HFF-Myc (cell line): ENCODE measurements at places on chromosomes 1 and 21.

DNA sequence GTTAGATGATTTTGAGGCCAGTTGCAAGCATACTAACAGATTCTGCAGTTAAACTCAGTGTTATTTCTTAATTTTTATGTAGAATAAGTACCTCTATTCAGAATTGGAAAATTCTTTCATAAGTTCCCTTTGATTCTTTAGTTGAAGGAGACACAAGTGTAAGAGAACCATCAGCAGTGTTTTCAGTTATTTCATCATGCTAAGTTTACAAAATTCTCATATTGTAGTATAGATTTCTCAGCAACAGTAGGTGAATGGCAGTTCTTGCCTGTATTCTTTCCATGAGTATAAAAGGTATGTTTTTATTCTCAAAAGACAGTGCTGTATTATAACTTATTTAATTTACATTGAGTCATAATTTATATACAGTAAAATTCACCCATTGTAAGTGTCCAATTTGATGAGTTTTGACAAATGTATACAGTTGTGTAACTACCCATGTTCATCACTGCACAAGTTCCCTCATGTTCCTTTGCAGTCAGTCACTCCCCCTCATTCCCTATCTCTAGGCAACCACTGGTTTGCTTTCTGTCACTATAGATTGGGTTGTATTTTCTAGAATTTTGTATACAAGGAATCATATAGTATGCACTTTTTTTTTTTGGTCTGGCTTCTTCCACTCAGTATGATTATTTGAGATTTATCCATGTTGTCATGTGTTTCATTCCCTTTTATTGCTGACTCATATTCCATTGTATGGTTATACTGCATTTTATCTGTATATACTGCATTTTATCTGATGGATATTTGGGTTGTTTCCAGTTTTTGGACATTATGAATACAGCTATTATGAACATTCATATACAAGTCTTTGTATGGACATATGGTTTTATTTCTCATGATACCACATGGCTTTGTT, 3.9 kb downstream of the RPS6KC1 start:
- no peak for DNase-seq

- no peak for DNase-seq
These were observed 223.8 kb downstream of the KCNH1 start for GRCh38 chr1:210910020-210910575.

DNA sequence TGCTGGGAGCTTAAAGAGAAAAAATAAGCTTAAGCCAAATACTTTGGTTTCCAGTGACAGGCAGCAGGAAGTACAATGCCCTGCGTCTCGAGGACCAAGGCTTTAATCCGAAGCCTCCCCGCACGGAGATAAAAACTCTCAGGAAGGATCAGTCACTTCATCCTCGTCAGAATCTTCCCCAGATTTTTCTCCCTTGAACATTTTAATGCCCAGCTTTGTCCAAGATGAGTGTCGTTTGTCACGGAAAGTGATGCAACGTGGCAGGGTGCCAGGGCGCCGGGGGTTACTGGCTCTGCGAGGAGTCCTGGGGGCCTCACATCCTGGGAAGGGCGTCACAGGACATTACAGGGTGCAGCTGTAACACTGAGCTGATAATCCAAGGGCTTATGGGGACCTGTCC, 25.2 kb upstream of the PCBP3 start:
- no peak for DNase-seq

- DNase-seq: no peak
These were observed 169.0 kb upstream of the C1orf105 start for GRCh38 chr1:172251486-172251885.

GRCh38 chr1:152459596-152460528, 45.8 kb upstream of the CRNN start:
- DNase-seq: peak; percentile 12

GRCh38 chr1:246157516-246157915, 349.6 kb downstream of the SMYD3 start:
- no peak for DNase-seq

- peak; percentile 9 for DNase-seq
These were observed 426.7 kb upstream of the RUNX1 start for GRCh38 chr21:35475762-35476161.

DNA sequence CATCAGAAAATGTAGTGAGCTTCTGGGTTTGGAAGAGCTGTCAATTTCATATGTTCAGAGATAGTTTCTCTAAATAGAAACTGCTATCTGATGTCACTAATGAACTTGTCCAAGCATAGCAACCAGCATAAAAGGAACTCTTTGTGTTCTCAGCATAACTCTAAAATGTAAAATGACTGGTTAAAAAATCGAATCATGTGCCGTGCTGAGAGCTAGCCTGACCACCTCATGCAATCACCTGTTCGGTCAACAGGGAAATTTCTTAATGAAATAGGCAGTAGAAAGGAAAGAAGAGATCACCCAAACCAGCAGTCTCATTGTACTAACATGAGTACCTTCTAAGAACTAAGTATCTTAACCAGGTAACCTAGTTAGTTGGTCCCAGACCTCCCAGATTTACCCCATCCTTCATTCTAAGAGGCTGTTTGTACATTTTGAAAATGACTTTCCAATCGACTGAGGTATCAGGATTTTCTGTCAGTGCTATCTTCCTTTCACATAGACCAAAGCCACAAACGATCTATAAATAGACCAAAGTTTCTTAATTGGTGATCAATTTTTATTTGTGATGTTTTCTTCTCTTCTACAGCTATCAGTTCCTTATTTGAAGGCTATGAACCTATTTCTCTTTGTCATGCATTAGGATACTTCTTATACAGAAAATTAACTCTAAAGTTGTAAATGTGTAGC, 147.3 kb downstream of the TLR5 start:
- no peak for DNase-seq

DNA sequence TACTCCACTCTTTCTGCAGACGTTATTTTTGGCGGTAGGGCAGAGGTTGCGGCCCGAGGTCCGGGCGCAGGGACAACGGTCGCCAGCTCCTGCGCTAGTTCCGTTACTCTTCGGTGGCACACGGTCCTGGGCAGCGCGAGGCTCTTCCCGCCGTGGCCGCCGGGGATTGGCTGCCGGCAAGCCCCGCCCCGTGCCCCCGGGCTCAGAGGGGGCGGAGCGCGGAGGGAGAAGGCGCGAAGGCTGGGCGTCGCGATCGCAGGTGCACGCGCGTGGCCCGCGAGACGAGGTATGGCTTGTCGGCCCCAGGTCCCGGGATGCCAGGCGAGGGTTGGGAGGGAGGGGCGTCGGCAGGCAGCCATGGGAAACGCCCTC, 518 bp upstream of the SHE start:
- DNase-seq: no peak

DNA sequence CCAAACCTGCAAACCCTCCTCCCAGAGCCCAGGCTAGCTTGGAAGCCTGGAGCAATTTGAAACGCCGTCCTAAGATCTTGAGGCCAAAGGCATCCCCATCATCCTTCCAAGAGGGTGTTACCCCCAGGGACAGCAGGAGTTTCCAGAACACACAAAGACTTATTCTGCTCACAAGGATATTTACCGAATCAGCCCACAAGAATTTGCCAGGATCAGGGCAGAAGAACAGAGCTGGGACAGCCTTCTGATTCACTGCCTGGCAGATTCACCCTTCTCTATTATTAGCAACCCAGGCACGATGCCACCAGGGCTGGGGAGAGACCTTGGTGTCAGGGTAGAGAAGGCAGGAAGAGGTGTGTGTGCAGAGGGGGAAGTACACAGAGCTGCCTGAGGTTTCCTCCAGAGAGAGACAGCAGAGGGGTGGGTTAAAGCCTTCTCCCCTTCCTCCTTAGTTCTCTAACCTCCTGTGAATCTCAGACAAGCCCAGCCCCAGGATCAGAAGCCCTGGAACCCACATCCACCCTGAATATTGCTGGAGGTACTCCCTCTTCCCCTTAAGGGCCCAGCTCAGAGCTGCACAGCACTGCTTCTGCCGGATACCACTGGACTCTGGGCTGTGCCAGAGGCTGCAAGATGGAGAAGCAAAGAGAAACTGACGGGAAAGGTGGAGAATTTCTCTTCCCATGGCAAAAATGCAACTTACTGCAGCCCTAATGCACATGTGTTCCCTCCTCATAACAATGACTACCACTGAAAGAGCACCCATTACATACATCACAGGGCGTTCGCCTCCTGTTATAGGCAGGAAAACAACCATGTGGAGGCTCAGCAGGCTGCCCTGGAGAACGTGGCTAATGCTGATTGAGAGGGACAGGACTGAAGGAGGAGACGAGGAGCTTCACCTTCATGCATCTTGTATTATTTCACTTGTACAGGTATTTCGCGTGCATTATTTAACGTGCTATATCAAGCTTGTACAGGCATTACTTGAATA, 61.8 kb downstream of the ITPKB start:
- DNase-seq: no peak

GRCh38 chr1:97572561-97572960, 348.3 kb downstream of the DPYD start:
- no peak for DNase-seq

GRCh38 chr21:45295576-45296365, 8.1 kb upstream of the POFUT2 start:
- DNase-seq: no peak

DNA sequence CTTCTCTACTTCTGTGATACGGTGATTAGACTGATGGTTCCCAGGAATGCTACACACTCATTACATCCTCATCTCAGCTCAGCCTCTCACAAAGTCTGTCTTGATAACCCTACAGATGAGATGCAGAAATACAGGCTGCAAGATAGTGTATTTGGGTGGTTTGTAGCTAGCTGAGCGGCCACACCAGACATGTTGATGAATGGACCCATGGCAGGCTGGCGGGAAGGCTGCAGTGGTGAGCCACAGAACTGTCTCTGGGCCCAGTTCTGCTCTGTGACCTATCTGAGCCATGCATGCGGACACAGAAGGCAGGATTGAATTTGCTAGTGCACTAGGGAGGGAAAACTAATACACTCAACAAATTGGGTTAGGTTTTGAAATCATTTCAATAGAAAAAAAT, 71.9 kb downstream of the LRRN2 start:
- DNase-seq: no peak
